ENCODE measurements at places on chromosomes 2 and 18. TPM values are rescaled to one million over a fixed set of nuclear protein-coding genes. Genes with fewer than 3 reads are reported as not detected.

- DNase-seq: no peak
- no peaks in the 10 kb centered on the region for H3K4me1 ChIP-seq
- no peak overlapping the region for H3K27ac ChIP-seq
- no peak overlapping the region for H3K4me3 ChIP-seq
These were observed 289.4 kb upstream of the PXDN start for GRCh38 chr2:2033691-2034090.

GRCh38 chr2:164917296-164917903 lies 37.9 kb downstream of the SLC38A11 start:
- no peak overlapping the region for H3K27ac ChIP-seq
- H3K4me1 ChIP-seq: peaks cover 2% of the 10 kb centered on the region
- no peaks in the 10 kb centered on the region for H3K36me3 ChIP-seq
- peaks cover 4% of the 10 kb centered on the region for H3K27me3 ChIP-seq
- no peak for DNase-seq
- H3K4me3 ChIP-seq: no peak overlapping the region

- no peak overlapping the region for H3K27ac ChIP-seq
- no peaks in the 10 kb centered on the region for H3K27me3 ChIP-seq
- no peak for DNase-seq
- peaks cover 25% of the 10 kb centered on the region for H3K4me1 ChIP-seq
- H3K4me3 ChIP-seq: no peak overlapping the region
These were observed 38.1 kb downstream of the TMEM87B start for GRCh38 chr2:112093216-112093615.

Gene SERPINB10
- not detected for total RNA-seq

DNA sequence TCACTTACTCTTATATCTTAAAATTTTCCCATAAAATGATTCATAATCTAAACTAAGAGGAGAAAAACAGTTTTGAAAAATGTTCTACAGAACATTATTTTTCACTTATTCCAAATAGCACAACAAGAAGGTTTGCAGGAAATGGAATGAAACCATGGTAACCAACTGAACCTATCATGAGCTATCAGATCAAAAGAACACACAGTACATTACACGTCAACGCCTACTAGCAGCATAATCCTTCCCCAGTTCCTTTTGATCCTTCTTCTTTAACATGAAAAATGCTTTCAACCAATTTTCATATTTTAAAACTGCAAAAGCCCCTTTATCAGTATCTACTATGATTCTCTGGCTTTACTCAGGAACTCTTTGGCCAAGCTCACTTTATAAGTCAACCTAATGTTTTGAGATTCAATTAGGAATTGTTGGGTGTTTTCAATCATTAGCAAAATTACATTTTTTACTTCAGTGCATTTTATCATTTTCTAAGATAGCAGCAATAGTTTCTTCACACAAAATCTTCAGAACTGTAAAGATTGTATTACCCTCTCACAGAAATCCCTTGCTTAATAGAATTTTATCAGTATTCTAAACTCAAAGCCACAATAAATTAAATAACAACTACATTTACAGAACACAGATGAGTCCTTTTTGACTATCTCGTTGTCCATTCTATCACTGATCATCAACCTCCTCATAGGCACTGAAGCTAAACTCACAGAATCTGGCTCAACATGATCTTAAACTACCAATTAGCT lies 102.5 kb downstream of the CHN1 start:
- H3K27me3 ChIP-seq: no peaks in the 10 kb centered on the region
- H3K4me3 ChIP-seq: no peak overlapping the region
- DNase-seq: peak; percentile 11
- H3K36me3 ChIP-seq: no peaks in the 10 kb centered on the region

DNA sequence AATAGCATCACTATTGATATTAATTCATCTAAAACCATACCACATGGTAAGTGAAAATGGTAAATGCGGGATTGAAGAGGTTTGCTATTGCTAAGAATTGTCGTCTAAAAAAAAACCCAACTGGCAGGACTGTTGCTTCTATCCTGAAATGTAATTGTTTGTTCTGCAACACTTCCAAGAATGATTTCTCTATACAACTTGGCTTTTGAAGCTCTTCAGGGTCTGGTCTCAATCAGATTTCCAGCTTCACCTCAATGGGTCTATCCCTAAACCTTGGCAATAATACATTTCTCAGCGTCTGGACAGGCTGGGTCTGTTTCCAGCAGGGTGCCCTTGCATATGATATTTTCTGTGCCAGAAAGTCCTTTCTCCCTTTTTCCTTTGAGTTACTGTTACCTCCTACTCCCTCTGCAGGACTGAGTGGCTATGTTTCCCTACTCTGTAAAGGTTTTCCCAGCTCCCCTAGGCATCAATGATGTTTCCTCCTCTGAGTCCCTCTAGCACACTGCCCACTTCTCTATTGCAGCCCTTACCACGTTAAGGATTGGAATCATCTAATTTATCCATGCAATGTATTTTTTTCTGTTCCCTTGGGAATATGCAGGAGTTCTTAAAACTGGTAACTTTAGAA lies 118.2 kb upstream of the REV1 start:
- H3K36me3 ChIP-seq: no peaks in the 10 kb centered on the region
- H3K27ac ChIP-seq: no peak overlapping the region

- H3K27me3 ChIP-seq: peaks cover 2% of the 10 kb centered on the region
- no peaks in the 10 kb centered on the region for H3K4me1 ChIP-seq
- no peak overlapping the region for H3K4me3 ChIP-seq
- no peaks in the 10 kb centered on the region for H3K36me3 ChIP-seq
These were observed 41.0 kb downstream of the AGAP1 start for GRCh38 chr2:235534678-235535422.

GRCh38 chr2:238773472-238773871 lies 74.4 kb upstream of the TWIST2 start:
- H3K27ac ChIP-seq: no peak overlapping the region
- H3K36me3 ChIP-seq: no peaks in the 10 kb centered on the region
- H3K4me1 ChIP-seq: no peaks in the 10 kb centered on the region
- H3K4me3 ChIP-seq: no peak overlapping the region

Gene CRACDL
- 0.22 TPM for total RNA-seq

DNA sequence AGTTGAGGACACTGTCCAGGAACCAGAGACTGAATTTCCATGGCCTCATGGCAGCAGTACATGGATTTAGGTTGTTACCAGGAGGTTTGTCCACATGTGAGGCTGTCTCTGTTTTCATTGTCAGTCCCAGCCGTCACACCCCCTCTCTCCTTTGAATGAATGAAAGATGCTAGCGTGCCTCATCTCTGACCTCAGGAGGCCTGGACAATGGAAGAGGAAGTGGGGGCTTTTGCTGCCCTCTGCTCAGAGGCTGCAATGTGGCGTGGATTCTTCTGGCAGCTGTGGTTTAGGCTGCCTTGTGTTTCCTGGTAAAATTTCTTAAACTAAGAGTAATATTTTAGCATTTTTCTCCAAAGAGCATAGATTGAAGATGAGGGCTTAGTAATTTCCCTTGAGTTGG lies 47.5 kb downstream of the RAB31 start:
- H3K4me1 ChIP-seq: peaks cover 7% of the 10 kb centered on the region
- no peak overlapping the region for H3K27ac ChIP-seq
- H3K4me3 ChIP-seq: no peak overlapping the region
- no peak for DNase-seq

Gene FBXO41
- total RNA-seq: 20.2 TPM
